ENCODE measurements at places on chromosomes 11 and 22.
A peak's percentile ranks its signal among the peaks of the same experiment; 100 is the strongest.

GRCh38 chr11:122721964-122722266 lies 66.4 kb downstream of the UBASH3B start:
- peak; percentile 64 for DNase-seq

GRCh38 chr11:19092850-19093249 lies 24.1 kb upstream of the ZDHHC13 start:
- DNase-seq = no peak

DNA sequence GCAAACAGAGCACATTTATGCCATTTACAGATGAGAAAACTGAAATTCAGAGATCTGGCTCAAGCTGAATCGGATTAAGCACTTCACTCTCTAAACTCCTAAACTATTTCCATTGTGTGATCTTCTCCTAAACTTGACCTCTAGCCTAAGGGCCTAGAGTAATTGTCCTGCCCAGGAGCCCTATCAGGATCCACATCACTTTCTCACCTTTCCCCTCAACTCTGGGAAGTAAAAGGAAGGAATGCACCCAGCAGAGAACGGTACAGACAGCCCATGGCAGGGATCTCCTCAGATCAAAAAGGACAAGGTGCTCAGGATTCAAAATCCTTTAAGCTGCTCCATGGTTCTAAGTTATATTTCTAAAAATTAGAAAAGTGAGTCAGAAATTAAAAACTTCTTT lies 102.7 kb downstream of the ABTB2 start:
- no peak for DNase-seq

DNA sequence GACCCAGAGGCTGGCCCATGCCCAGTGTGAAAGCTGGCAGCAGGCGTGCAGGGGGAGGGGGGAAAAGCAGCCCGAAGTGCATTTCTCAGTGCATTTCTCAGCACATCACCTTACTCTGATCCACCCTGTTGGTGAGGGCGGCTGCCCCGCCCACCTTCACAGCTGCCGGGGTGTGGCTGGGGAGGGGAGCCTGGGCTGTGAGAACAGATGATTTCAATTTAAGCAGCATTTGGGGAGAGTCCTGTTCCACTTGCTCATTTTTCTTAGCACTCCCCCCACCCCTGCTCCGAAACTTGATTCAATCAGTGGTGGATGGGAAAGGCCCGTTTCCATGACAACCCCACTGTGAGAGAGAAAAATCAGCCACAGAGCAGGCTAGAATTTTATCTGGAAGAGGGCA lies 84.8 kb downstream of the SNX19 start:
- no peak for DNase-seq

GRCh38 chr22:32482708-32483107 lies 8.1 kb downstream of the FBXO7 start:
- DNase-seq = no peak

DNA sequence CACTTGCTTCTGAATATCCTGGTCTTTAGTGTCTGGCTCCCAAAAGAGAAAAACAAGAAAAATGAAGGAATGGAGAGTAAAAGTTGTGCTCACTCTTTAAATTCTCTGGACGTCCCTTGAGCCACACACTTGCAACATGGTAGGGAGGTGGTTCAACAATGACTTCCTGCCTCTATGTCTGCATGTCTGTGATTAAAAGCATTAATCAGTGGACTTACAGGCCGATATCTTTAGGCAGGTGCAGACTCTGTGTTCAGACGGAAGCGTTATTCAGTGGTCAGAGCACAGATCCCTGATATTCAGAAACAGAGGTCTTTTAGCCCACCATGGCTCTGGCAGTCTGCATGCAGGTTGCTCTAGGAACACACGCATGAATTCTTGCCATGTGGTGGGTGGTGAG lies 1920.0 kb upstream of the RAG2 start:
- no peak for DNase-seq

DNA sequence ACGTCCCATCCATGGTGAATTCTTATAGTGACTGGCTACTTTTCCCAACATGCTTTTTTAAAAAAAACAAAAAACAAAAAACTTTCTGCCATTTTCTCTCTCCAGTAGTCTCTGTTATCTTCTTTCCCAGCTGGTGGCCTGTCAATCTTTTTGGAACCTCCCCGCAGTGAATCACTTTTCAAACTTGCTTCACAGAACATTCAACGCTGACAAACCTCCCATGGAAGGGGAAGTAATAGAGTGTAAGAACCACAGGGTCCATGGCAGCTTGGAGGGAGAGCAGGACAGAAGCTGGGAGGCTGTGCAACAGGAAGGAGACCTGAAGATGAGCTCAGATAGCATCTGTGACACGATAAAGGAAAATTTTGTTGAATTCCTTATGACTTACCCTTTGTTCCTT lies 9.8 kb upstream of the CECR2 start:
- no peak for DNase-seq

GRCh38 chr22:44245438-44245837 lies 64.7 kb downstream of the PARVG start:
- no peak for DNase-seq

GRCh38 chr22:38860283-38861169 lies 11.5 kb downstream of the CBX6 start:
- DNase-seq = no peak

DNA sequence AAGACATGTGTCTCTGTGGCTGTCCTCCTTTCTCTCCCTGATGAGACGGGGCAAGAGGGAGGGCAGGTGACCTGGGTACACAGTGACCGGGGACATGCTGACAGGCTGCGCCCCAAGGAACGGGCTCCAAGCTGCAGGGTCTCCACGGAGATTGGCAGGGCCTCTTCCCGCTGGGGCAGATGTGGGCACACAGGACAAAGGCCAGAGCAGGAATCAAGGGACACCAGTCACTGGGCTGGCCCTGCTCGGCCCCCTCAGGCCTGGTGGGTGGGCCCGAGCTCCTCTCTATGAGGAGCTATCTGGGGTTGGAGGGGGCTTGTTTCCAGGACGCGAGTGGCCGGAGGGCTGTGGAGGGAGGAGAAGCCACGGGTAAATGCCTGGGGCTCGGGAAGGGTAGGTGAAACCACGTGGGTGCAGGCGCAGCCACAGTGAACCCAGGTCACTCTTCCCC lies 11.2 kb downstream of the PNPLA5 start:
- DNase-seq = no peak

DNA sequence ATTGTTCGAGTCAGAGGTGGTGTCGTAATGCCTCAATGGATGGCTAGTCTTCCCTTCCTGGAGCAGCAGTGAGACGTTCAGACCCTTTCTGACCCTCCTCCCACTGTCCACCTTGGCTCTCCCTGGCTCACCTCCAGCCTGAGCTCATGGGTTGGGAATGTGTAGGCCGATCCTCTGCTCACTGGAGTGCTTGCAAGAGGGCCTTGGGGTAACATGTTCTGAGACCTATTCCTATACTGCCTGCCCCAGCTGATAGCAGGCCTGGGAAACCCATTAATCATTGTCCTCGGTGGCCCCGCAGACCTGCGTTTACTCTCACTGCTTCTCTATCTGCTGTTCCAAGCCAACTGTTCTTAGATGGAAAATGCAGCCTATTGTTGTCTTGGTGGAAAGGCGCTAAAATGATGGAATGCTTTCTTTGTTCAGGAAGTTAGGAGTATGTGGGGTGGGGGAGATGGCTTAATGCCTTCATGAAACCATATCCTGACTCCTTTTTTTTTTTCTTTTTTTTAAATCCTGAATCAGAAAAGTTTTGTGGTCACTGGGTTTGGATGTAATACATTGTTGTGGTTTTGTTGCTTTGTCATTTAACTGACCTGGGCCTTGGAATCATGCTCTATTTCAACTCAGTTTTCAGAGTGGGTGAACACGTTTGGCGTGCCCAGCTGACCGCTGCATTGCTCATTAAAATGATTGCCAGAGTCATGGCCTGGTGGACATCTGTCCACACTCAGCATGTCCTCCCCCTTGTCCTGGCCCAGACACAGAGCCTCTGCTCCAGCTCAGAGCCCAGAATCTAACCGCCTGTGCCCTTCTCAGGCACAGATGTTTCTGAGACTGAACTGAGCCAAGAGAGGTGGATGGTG lies 72.5 kb downstream of the MICAL2 start:
- peak; percentile 94 for DNase-seq

- DNase-seq = no peak
These were observed 6.4 kb downstream of the LMO2 start for GRCh38 chr11:33885338-33886005.

DNA sequence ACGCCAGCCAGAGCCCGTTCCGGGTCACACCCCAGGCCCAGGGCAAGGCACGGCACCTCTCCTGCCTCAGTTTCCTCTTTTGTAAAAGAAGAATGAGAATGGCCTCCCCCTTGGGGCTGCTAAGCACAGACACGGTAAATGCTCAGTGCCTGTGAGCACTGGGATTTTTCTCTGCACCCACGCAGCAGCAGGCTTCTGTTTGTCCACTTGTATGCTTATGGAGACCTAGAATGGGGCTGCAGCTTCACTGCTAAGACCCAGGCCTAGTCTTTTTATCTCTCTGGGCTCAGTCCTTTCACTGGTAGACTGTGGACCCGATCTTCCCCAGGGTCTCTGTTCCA lies 1327.9 kb downstream of the TBC1D22A start:
- DNase-seq = no peak

GRCh38 chr11:57274904-57275498 lies 38.0 kb upstream of the APLNR start:
- no peak for DNase-seq

- DNase-seq = no peak
These were observed 56.8 kb upstream of the THY1 start for GRCh38 chr11:119479685-119480275.

DNA sequence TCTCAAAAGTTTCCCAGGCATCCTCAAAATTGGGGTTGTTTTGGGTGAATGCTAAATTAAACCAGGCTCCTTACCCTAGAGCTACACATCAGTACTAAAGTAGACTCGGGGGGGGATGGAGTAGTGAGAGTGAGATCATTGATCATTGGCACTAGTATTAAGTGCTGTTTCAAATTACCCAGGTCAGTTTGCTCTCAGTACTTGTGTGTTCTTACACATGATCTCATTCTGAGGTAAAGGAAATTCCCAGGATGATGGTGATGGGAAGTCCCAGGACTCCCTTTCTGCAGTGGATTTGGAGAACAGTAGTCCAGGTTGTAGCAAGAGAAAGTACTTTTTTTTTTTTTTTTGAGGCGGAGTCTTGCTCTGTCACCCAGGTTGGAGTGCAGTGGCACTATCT lies 12.5 kb downstream of the RBM4 start:
- DNase-seq = no peak

DNA sequence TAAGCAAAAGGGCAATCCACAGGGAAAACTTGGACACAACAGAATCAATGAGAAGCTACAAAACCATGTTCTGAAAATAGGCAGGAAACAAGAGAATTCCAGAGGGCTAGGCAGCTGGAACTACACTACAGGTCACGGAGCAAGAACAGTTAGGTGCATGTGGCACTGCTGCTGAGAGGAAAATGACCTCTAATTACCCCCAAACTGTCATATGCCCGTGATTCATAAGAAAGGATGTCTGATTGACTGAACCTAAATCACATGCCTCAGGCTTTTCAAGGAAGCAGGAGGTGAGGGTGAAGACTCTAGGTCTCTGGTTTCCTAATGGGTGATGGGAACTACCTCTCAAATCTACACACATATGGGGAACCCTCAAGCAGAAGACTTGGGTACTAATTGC lies 17.9 kb upstream of the RRAS2 start:
- DNase-seq = no peak

- DNase-seq = no peak
These were observed 13.1 kb downstream of the MTMR2 start for GRCh38 chr11:95910638-95911368.

DNA sequence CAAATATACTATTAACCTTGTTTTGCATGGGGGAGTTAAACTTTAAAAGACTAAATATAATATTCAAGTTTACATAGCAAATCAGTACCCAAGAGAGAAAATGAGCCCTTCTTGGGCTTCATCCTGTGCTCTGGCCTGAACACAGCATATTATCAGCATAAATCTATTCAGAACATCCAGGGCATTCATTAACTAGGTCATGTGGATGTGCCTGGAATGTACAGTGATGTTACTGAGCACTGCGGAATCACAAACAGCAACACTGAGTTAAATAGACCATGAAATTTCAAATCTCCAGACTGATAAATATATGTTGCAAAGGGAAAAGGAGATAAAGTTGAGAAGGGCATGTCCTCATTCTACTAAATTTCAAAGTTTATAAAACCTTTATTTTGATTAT lies 426.4 kb downstream of the AASDHPPT start:
- DNase-seq = no peak

DNA sequence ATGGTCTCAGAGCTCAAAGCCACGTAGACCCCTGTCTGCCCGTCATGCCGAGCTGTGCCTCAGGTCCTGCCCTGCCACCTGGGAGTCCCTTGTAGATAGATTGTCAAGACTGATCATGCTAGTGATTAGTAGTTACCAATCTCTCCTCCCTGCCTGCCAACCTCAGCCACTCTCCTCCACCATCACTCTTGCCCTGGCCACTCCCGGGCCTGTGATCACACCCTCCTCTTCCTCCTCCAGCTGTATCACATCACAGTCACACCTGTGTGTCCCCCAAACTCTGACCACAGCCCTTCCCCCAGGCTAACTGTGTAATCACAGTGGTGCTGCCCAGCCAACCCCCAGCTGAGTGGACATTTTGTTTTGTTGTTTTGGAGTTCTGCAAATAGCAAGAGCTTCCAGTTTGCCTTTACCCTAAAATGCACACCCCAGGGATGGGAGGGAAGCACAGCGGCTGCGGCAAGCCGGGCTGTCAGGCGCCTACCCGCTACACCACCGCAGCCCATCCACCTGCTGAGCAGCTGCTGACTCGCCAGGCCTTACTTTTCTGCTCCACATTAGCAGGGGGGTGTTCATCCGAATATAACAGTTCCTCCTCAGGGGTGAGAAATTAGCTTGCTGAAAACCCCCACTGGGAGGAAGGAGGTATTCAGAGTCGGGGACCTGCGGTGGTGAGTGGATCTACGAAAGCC lies 45.8 kb downstream of the LRFN4 start:
- DNase-seq = no peak

DNA sequence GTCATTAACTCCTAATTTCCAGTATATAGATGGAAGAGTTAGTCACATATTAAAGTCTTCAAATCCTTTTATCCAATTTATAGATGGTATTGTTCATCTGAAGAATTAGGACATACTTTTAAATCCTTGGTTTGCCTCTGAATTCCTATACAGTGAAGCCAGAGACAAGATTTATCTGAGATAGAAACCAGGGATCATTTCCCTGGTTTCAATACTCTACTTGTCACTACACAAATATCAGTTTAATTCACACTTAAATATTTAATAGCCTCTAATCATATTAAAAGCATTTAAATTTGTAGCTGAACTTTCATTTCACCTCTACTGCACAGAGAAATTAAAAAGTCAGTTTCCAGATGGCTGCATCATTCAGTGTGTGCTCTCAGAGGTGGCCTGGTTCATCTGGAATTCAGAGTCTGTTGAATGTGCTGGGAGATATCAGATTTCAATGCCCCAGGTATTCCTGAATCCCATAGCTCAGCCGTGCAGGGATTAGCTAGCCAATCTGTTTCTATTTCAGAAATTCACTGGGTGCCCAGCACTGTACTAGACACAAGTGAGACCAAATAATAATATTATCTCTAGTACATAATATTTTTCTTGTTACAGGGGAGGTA lies 344.3 kb downstream of the AASDHPPT start:
- DNase-seq = no peak

- no peak for DNase-seq
These were observed 61.3 kb upstream of the RASD2 start for GRCh38 chr22:35479359-35479758.

Measured in AG04450 (cell line).